ENCODE measurements at places on chromosomes 2 and 18.

GRCh38 chr2:224039080-224039769 lies at the start of gene SERPINE2:
SERPINE2 (minus strand) TSS chr2:224039286; CDS start chr2:224001900, 37,386 bp downstream.
- DNase-seq, result no peak

- DNase-seq, result no peak
These were observed 38.5 kb downstream of the COL4A4 start for GRCh38 chr2:227125506-227125905.

GRCh38 chr2:3913166-3913565 lies 209.8 kb downstream of the DCDC2C start:
- no peak for DNase-seq

- peak; percentile 10 for DNase-seq
These were observed 82.8 kb upstream of the SEC11C start for GRCh38 chr18:59056706-59057492.

- no peak for DNase-seq
These were observed 853 bp downstream of the LANCL1 start for GRCh38 chr2:210475706-210476105.

DNA sequence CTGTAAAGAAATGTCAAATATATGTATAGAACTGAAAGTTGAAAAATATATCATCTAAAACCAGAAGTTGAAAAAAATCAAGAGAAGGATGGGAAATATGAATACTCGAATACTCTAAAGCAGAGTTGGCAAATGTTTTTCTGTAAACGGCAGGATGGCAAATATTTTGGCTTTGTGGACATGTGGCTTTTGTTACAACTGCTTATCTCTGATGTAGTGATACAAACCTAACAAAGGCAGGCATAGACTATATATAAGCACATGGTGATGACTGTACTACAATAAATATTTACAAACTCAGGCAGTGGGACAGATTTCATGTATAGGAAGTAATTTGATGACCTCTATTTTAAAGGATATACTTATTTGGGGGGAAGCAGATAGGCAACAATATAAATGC lies 224.6 kb upstream of the LRRTM4 start:
- no peak for DNase-seq

- no peak for DNase-seq
These were observed 20.5 kb downstream of the TYMS start for GRCh38 chr18:677951-678381.

DNA sequence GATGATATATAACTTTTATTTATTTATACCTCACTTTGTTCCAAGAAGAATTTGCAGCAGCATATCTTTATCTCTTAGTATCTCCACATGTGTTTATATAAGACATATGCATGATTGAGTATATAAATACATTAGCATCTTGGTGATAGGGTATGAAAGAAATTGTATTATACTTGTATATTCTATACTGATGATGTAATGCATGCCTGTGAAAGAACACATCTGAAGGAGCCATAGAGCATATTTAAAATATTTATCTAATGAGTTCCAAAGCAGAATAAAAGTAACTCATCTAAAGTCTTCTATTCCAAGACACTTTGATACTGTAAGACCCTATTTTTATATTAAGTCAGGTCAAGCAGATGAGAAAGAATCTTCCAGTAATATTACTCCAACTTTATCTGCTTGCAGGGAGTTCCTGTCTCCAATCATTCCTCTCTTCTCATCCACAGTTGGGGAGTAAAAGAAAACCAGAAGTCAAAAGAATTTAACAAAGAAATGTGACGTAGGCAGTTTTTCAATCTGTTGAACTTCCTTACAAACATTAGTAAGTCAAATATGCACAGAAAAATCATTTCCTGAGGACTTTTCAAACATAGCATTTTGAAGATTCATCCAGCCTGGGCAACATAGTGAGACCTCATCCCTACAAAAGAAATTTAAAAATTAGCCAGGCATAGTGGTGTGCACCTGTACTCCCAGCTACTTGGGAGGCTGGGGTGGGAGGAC lies 76.7 kb downstream of the DTNB start:
- no peak for DNase-seq

GRCh38 chr2:175575346-175576258 lies 394.1 kb upstream of the ATP5MC3 start:
- DNase-seq, result no peak

- DNase-seq, result no peak
These were observed 115.8 kb upstream of the PDE1A start for GRCh38 chr2:182542501-182543258.

DNA sequence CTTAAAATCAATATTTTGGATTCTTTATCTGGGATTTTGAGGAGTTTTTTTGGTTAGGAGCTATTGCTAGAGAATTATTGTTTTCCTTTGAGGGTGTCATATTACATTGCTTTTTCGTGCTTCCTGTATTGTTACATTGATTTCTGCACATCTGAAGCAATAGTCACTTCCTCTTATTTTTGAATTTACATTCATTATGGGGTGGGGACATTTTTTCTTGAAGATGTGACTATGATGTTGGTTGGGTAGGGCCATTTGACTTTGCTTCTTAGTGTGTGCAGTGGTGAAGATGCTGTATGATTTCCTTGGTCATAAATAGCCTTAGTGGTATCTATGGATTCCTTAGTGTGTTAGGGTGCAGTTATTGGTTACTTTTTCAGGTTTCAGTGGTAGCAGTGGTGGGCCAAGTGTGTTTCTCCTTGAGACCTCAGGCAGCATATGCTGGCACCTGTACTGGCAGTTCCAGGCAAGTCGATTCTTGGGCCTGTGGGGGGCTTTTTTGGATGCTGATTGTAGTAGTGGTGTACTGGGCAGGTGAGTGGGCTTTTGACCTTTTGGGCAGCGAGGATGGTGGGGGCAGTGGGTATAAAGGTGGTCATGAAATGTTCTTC lies 61.8 kb downstream of the ARHGAP25 start:
- peak; percentile 76 for DNase-seq

DNA sequence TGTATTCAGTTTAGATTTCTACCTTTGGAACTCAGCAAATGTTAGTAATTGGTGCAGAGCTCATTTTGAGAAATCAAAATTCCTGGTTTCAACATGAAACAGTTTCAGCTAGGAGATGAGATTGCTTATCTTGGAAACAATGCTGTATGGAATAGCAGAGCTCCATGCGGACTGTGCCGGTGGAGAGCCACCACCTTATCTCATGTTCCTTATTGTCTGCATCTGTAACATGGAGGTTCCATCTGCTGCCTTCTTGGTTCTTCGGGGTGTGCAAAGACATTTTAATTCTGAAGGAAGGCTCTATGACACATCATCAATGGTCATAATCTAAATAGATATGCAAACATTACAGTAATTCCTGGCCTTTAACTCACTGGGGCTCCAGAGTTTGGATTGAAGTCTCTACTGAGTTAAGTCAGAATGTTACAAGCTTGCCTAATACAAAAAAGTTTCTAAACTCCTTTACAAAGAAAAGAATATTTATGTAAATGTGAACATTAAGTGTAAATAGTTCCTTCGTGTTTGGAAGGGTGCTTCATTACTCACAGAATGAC lies 65.3 kb downstream of the PRKRA start:
- DNase-seq, result no peak

DNA sequence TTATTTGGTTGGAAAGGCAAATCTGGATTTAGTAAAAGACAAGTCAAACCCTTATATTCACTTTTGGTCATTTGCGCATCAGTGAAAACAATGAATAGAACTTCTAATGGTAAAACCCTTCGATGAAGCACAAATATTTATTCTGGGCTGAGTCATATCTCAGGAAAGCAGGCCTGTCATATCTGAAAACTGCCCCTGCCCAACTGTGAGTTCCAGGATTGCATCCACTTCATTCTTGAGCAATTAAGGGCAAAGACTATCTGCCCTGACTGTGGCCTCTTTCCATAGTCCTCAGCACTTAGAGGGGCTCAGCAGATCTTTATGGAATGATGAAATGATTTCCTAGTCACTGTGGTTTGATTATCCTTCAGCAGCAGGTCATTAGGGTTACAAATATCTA lies 795.2 kb upstream of the ID2 start:
- no peak for DNase-seq

GRCh38 chr18:23377669-23378301 lies 75.3 kb upstream of the RIOK3 start:
- DNase-seq, result no peak

- DNase-seq, result no peak
These were observed 40.8 kb downstream of the DARS1 start for GRCh38 chr2:135944625-135945024.

DNA sequence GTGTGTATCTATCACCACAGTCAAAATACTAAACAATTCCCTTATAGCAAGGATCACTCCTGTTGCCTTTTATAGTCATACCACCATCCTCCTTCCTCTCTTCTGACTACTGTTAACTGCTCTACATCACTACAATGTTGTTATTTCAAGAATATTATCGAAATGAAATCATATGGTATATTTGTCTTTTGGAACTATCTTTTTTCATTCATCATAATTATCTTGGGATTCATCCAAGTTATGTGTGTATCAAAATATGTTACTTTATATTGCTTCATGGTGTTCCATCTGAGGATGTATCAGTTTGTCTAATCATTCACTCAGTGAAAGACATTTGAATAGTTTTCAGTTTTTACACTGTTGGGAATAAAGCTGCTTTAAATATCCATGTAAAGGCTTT lies 1423.0 kb upstream of the PIK3C3 start:
- no peak for DNase-seq

GRCh38 chr2:26493566-26493965 lies 15.6 kb upstream of the OTOF start:
- DNase-seq, result no peak

DNA sequence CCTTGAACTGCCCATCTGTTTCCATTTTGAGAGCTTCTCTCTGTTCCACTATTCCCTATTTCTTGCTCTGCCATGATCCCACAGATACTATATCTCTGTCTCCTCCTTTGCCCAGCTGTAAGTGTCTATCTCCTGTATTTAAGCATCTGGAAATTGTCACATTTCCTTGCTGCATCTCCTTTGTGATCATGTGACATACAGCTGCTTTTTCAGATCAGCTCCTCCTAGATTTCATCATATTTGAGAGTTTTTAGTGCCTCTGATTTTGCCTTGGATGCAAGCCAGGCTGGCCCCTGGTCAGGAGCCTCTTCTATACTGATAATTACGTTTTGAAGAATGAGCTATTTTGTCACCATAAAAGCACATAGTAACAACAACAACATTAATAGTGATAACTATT lies 131.7 kb upstream of the TNP1 start:
- no peak for DNase-seq

GRCh38 chr2:219414857-219415256 lies 3.3 kb upstream of the DES start:
- no peak for DNase-seq

DNA sequence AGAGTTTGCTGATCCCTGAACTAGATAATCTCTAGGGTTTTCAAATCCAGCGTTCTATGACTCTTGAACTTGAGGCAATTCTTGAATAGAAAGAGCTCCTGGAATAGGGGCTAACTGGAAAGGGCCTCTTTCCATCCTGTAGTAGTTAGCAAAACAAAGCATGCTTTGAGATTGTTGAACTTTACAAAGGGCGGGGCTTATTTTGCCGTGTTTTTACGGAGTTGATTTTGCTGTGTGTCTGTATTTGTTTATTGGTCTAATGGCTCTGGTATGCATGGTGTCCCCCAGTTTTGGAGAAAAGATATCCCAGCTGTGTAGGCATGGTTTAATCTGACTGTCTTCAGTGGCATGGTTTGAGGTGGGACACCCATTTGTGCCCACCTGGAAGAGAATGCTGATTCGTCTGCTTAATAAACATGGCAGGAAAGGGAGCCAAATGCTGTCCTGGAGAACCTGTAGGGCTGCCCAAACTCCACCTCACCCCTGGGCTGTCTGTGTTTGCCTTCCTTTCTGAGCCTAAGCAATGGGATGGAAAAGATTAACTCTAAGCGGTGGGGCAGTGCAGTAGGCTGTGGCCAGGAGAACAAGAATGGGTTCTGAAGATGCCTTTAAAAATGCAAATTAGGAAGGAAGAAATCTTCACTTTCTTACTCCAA lies 74.1 kb upstream of the FOSL2 start:
- DNase-seq, result no peak

DNA sequence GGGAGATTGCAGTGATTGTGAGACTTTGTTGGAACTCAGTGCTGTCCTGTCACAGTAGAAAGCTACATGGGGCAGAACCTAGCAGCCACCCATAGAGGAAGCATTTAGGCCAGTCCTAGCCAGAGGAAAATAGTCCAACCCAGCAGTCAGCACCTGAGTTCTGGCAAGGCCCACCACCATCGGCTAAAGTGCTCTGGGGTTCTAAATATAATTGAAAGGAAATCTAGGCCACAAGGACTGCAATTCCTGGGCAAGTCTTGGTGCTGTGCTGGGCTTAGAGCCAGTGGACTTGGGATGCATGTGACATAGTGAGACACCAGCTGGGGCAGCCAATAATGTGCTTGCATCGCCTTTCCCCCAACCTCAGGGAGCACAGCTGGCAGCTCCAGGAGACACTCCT lies 28.9 kb upstream of the ACTR2 start:
- DNase-seq, result no peak

DNA sequence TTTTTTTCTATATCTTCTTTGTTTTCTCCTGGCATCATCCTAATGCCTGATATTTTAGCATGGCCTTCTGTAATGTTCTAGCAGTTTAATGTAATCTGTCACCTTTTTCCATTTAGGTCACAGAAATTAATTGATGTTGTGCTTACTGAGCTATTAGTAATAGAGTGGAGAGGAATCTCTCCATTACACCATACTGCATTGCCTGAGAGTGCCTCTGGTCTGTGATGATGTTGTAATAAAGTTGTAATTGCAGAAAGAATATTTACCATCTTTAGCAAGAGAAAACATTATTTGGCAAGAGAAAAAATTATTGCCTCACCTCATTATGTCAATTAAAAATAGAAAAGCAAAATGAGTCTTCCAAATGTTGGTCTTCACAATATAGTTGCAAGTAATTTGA lies 213.2 kb downstream of the KCNJ3 start:
- no peak for DNase-seq

- DNase-seq, result no peak
These were observed 101.2 kb downstream of the LTBP1 start for GRCh38 chr2:33047939-33048338.

DNA sequence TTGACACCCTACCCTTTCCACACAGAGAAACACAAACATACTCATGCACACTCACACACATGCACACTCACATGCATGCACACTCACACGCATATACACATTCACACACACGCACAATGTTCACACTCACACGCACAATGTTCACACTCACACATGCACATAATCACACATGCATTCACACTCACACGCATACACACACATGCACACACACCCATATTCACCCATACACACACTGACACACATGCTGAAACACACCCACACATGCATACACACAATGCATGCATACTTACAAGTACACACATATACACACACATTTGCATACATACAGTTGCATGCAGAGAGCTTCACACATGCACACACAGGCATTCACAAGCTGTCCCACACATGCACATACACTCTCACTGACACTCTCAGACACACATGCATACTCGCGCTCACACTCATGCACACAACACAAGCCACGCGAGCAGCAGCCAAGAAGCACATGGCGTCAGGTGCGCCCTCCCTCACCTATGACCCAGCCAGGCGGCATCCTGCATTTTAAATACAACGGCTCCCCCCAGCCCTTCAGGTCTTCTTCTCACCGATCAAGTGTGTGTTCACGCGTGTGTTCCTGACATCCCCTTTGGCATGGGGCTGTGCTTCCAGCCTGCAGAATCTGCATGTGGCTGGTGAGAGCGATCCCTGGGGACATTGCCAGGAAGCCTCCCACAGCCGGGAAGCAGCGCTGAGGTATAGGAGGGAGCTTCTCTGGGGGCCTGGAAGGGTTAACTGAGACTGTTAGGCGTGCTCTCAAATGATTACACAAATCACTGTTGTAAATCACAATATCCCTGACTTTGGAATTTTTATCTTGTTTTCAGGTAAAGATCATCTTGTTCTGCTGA lies 195.1 kb downstream of the RTP5 start:
- DNase-seq, result no peak

GRCh38 chr18:48565105-48565504 lies 26.3 kb downstream of the CTIF start:
- DNase-seq, result no peak

- DNase-seq, result no peak
These were observed 102.8 kb upstream of the TFCP2L1 start for GRCh38 chr2:121387591-121388325.
